ENCODE measurements at places on chromosomes 11 and 22.

- no peak for DNase-seq
Observed at GRCh38 chr22:44464000-44464399, 34.0 kb downstream of the RTL6 start.

DNA sequence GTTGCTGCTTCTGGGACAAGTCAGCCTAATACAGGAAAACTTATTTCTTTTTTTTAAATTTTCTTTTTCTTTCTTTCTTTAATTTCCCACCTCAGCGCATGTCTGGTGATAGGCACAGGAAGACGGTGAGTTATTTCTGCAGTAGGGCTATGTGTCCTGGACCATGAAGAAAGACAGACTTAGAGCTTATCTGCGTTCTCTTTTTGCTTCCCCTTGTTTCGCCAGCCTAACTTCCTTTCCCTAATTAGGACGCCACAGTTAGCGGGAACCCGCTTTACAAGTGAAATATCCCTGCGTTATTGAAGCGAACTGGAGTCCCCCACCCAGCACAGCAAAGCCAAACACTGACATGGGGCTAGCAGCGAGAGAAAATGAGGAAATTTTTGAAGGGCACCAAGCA is 8.6 kb downstream of the OR6M1 start:
- DNase-seq = no peak

- no peak for DNase-seq
Observed at GRCh38 chr11:21446939-21447590, 745.8 kb upstream of the ANO5 start.

DNA sequence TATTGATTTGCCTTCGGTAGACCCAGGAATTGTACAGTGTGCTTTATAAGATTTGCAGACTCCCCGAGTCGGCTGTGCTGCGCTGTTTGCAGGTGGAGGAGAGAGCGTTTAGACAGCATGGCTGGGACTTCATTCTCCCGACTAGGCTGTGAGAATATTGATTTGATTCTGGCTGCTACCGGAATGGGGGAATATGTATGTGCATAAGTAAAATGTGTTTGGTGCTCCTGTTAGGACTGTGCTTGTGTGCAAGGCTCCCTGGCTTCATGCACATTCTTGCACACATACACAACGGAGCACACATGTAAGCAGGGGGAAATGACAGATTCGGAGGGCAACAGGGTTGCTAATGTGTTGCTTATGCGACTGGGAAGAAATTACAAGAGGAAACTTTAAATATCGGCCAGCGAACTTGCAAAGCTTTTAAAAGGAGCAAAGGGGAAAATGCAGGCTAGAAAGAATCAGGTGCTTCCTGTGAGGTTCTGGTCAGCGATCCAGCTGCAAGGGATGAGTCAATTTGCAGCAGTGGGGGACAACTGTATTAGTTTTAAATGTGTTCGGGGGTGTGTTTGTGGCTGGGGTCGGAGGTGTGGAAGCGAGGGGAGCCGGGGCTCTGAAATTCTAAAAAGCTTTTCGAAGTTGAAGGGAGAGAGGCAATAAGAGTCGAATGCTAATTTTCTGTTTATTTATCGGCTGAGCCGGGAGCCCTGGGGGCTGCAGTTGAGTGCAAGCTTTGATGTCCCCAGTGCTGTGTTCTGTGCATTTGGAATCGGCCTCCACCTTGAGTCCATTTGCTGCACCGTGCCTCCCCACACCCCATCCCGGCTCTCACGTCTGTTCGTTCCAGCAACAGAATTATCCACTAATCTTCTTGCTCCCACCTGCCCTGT is 731 bp downstream of the NTM start:
- DNase-seq = no peak

DNA sequence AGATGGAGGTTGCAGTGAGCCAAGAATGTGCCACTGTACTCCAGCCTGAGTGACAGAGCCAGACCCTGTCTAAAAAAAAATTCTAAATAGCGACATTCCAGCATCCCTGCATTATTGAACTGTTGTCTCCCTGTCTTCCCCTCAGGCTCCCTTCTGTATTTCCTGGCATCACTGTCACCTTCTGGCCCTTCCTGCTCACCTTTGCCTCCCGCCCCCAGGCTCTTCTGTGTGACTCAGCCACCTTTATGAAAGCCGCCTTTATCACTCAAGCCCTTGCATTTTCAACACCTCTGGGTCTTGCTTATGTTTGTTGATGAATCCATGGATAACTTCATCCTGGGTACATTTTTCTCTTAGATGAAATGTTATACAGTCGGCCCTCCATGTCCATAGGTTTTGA is 21.1 kb downstream of the UBASH3B start:
- no peak for DNase-seq

GRCh38 chr11:104333977-104334376 is 170.0 kb upstream of the PDGFD start:
- DNase-seq = no peak
